ENCODE measurements at places on chromosomes 3 and 15.

DNA sequence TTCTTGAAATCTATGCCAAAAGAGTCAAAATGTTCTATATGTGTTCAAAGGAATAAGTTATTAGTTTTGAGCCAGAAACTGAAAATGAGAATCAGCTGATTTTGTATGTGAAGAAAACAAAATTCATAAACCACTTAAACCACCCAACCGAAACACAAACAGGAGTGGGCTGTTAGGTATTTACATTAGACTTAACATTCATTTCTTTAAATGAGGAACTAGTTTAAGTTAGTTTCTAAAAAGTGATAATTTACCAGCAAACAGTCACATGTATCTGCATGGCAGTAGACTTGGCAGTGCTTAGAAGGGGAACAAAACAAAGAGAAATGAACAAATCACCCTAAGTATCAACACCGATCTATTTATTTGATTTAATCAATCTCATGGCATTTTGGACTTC, 128.0 kb downstream of the GMNC start:
- DNase-seq, result no peak

DNA sequence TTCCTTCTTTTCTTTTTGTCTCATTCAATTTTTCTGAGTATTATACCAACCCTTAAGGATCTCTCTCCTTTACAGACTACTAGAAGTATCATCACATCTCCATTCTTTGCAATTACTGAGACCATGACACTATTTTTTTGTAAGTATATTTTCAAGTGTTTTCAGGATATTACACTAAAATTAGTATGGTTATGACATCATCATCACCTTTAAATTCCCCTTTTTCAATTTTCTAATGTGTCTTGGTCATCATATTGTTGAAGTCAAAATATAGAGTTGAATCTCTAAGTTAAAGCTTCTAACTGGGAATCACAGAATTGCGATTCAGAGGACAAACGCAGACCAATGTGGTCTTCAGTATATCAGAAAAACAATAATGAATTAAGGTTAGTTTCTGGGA, 1475.1 kb downstream of the OTOL1 start:
- no peak for DNase-seq

GRCh38 chr3:176941689-176942088, 255.6 kb downstream of the TBL1XR1 start:
- DNase-seq, result no peak

DNA sequence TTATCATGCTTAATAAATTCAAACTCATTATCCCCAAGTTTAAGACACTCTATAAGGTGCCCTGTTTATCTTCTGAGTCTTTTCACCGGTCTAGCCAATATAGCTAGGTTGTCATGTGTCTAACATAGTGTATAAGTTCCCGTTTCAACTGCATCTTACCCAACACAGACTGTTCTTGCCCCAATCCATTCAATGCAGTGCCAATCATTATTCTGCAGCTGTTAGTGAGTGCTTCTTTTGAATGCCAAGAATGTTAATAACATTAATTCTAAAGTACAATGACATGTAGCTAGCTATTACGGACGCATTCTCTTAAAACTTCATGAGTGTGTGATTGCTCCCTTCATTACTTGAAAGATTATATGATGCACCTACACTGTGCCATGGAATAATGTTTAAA, 646.4 kb upstream of the NR2F2 start:
- DNase-seq, result no peak

GRCh38 chr15:31346367-31347066, 19.9 kb downstream of the KLF13 start:
- DNase-seq, result no peak

All from astrocyte of the hippocampus (primary cell).